ENCODE measurements at places on chromosomes 4 and X.
A peak's percentile ranks its signal among the peaks of the same experiment; 100 is the strongest.

- no peak for DNase-seq
These were observed 510 bp downstream of the HMGB3 start for GRCh38 chrX:150983521-150984168.

DNA sequence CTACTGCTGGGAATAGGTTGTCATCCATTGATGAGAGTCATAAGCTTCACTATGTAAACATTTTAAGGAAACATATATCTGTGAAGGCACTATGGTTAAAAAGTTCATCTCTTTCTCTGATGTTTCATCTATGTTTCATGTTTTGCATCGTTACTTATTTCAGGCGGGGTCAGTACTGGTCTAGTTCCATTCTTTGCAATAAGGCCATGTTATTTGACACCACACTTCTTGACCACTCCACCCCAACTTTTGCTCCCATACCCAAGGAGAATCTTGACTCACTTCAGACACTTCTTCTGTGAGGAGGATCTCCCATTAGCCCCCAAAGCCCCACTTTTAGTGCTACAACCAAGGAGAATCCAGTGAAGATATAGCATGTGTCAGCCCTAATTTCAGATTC, 119.4 kb downstream of the GRIA3 start:
- no peak for DNase-seq

- no peak for DNase-seq
These were observed 4.2 kb downstream of the PRDM8 start for GRCh38 chr4:80201252-80202151.

GRCh38 chr4:180999217-180999616, 1244.0 kb upstream of the TENM3 start:
- no peak for DNase-seq

DNA sequence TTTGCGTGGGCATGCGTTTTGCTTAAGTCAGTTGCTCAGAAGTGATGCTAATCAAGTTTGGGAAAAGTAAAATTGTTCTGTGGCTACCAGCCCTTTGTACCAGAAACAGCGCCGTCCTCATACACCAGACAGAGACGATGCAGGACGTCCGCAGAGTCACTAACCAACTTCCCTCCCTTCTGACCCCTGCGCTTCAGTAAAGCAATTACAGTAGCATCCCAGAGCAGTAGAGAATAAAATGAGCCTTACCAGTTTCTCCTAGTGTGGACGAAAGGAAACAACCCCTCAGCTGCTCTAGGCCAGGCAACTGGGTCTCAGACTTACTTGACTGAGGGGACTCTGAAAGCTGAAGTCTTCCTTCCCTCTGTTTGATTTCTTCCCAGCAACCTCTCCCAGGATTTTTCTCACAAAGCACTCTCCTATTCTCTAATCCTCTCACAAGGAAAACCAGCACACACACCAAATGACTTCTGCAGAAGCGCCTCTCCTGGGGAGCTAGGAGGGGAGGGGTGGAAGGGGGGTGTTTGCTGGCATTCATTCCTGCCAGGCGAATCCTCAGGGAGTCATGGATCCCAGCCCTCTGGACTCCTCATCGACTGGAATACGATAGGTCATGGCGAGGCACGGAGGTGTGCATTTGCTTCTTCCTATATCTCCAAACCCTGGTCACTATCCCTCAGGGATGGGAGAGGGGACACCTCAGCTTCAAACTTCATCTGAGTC, 56.0 kb upstream of the MID1 start:
- DNase-seq, result no peak

GRCh38 chr4:106851726-106852125, 184.4 kb downstream of the DKK2 start:
- DNase-seq, result no peak

DNA sequence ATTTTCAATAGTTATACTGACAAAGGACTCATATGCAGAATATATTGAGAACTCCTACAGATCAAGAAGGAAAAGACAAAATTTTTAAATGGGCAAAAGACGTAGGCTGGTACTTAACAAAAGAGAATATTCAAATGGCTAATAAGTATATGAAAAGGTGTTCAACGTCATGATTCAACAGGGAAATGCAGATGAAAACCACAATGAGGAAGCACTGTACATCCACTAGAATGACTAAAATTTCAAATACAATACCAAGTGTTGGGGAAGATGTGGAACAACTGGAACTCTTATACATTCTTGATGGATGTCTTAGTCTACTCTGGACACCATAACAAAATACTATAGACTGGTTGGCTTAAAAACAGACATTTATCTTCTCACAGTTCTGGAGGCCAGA, 1.3 kb upstream of the MRFAP1L1 start:
- DNase-seq, result no peak

DNA sequence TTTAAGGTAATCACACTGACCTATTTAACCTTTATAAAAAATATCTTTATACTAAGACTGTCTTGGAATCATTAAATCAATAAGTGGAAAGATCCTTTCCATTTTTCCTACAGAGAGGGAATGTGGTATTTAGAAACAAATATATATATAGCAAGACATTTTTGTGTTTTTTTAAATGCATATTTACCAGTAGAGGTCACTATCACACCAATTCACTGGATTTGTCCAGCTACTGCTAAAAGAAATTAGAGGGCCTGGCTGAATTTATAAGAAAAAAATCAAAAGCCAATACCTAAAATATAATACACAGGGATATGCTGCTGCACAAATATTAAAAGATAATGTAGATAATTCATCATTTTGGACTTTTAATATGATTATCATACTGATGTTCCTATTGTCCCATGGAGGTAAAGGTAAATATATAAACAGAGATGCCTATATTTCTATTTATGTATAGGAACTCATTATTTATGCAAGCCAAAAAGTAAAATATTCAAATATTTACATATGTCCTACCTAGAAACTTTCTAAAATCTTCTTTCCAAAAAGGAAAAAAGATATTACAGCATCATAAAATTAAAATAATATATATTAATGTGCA, 69.5 kb downstream of the PDE5A start:
- no peak for DNase-seq

- DNase-seq, result no peak
These were observed 295.8 kb upstream of the SLC7A11 start for GRCh38 chr4:138537731-138538490.

DNA sequence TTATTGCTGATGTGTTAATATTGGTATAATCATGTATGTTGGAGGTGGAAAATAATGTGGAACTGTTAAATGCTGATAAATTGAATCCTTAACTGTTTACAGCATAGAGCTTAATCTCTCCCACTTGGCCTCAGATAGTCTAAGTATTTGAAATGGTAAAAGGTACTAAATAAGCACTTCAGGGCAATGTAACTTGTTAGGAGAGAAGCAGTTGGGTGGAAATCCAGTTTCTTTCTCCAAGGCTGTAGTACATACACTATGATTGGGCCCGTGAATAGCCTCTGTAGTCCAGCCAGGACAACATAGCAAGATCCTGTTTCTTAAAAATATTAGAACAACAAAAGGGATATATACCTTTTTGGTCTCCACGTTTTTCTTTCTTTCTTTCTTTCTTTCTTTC, 39.7 kb downstream of the NUDT9 start:
- DNase-seq, result no peak

GRCh38 chr4:143458966-143459365, 54.5 kb upstream of the SMARCA5 start:
- DNase-seq, result no peak

DNA sequence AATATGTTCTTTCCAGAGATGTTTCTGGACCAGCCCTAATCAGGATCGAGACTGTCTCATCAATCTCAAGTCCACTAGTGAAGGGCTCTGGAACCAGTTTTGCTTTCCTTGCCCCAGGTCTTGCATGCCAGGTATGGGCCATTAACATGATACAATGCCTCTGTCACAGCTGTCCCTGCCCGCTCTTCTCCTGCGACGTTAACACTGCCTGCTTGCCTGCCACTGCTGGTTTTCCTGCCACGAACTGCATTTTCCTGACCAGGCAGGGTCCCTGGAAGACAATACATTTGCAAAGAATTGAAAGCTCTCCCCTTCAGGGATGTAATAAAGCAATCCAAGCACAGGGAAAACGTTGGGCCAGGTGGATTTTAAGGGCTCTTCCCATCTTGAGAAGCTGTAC, 200.3 kb downstream of the MID1 start:
- DNase-seq, result no peak

GRCh38 chr4:3442959-3443749, 1.4 kb downstream of the HGFAC start:
- no peak for DNase-seq

DNA sequence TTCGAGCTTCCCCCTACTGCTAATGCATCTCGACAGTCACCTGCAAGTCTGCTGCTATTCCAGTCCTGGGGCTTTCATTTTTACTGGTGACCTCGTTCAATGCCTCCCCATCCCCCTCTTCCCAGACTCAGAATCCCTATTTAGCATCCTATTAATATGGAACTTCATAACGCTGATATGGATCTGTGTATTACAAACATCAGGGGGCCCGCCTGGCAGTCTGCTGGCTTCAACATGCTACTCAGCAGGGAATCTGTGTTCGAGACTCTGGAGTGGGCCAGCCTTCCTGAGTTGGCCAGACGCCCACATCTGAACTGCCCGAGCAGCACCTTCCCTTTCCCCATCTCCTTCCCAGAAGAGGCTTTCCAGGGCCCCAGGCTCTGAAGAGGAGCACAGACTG, 173.9 kb upstream of the PPARGC1A start:
- peak; percentile 43 for DNase-seq

DNA sequence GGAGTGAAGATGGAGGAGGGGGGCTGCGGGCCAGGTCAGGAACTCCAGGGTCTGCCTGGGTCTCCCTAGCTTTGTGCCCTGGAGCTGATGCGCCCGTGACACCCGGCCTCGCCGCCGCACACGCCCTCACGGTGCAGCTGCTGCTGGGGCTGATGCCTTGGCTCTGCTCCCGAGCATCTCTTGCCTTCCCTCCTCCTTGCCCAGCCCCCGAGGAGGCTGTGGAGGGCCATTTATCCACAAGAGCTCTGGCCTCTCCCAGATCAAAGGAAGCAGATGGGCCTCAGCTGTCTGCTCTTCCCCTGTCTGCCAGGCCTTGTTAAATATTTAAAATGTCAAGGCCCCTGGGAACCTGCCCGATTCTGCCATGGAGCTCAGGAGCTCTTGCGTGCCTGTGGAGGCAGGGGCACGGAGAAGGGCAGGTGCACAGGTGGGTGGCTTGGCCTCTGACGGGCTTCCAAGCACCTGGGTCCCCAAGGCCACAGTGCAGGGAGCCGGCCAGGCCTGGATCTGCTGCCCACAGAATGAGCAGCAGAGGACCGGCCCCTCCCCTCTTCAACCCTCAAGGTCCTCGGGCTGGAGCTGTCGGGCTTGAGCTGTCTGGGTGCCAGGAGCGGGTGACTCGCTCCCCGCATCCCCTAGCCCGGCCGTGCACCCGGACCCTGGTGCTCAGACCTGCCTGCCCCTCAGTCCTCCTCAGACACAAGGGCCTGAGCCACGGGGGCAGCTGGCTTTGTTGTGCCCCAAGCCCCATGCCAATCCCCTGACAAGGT, 20.3 kb downstream of the ATP2B3 start:
- DNase-seq, result peak; percentile 84

DNA sequence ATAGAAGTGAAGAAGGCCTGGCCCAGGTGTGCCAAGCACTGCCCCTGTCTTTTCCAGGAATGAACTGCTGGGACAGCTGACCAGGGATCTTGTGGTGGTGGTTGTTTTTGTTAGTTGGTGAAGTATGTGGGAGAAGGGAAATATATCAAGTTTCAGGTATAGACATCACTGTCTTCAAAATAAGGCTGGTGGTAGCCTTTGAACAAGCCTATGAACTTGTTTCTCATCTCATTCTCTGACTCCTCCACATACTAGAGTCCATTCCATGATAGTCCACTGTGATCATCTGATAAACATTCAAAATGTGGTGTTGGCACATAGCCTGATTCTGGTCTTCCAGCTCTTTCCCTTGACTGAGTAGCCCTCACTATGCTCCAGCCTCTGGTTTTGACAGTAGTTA, 303.7 kb downstream of the CAMK2D start:
- no peak for DNase-seq

DNA sequence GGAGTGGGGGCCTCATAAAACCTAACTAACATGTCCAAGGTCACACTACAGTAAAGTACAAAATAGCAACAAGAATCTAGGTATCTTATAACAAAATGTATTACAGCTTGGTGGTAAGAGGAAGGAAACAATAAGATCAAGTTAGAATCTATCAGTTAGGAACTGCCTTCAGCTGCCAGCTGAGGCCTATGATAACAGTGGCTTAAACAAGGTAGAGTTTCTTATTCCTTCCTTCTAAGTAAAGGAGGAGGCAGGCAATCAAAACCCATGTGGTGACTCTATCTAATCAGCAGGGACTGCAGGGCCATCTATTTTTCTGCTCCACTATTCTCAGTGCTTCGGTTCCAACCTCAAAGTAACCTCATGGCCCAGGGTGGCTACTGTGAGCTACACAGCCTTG, 10.9 kb downstream of the SH3D19 start:
- DNase-seq, result no peak

DNA sequence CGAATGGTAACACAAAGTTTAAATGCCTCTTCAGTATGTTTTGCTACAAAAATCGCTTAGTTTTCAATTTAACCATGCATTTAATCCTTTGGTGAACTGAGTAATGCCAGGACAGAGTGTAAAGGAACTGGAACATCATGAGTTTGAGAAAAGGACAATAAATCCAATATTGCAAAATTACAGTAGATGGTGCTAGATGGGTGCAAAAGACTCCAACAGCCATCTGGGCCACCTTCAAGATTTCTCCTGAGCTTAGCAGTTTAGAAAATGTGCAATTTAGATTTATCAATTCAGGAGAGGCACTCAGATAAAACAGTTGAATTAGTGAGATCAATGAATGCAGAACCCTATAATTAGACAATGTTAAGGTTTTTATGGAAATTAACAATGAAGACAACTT, 33.2 kb upstream of the MID1IP1 start:
- DNase-seq, result peak; percentile 4

DNA sequence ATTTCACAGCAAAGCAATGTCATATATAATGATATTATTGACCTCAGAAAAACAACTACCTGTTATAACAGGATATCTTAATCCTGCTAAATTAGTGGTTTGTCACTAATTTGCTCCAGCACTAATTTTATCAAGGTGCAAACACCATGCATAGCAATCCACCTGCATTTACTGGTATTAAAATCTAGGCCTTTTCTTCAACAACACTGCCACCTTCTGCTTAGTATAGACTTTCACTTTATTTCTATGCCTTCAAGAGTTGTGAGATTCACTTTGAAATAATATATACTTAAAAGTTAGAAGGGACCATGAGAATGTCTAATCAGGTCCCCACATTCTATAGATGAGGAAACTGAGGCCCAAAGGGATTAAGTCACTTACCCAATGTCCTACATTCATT, 82.1 kb upstream of the IQCM start:
- DNase-seq, result no peak

- DNase-seq, result no peak
These were observed 57.8 kb upstream of the HCCS start for GRCh38 chrX:11053351-11053750.

DNA sequence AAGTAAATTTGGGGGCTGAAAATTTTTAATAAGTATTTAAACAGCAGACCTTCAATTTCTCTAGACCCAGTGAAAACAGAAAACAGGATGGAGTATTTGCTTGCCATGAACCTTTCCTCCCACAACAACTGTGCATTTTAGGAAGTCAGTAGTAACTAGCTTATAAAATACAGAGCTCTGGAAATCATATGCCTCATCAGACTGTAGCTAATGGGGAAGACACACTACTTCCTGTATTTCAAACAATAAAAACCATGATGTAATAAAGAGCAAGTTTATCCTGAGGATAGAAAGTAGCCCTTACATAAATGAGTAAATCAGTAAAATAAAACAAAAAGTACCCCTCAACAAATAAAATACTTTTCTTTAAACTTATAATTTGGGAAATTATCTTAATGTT, 280.1 kb upstream of the ZFP42 start:
- DNase-seq, result no peak

- DNase-seq, result no peak
These were observed 1.5 kb downstream of the ARAP2 start for GRCh38 chr4:36242629-36243354.

Measured in DMS 273 treated with DMSO at 0.1 percent for 48 hours (cell line).